ENCODE measurements at places on chromosomes 6 and 20.

DNA sequence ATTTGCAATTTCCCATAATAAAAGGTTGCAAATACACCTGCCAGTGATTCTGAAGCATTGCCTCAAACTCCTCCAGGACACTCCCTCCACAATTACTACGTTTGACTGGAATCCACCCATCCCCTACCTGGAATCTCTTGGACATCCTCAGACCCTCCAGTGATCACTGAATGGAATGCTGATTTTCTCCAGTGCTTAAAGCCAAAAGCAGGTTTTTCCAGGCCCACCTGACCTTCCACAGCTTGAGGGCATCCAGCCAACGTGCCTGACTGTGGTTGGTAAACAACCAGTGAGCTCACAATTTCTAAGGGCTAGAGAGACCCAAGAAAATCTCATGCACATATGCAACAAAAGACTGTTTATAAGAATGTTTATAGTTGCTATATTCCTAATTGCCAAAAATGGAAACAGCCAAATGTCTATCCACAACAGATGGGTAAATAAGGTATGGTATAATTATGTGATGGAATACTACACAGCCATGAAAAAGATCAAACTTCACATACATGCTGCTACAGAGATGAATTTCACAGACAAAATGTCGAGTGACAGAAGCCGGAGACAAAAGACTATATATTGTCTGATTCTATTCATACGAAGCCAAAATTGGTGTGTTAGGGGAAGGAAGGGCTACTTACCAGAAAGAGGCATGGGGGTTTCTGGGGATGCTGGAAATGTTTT lies 147.1 kb upstream of the RREB1 start:
- DNase-seq: no peak

- DNase-seq: no peak
Measured at GRCh38 chr6:79600812-79601609, 30.1 kb upstream of the SH3BGRL2 start.

GRCh38 chr6:6994796-6995195 lies 113.0 kb upstream of the RREB1 start:
- no peak for DNase-seq

GRCh38 chr20:50278684-50279531 lies 88.3 kb downstream of the CEBPB start:
- no peak for DNase-seq

DNA sequence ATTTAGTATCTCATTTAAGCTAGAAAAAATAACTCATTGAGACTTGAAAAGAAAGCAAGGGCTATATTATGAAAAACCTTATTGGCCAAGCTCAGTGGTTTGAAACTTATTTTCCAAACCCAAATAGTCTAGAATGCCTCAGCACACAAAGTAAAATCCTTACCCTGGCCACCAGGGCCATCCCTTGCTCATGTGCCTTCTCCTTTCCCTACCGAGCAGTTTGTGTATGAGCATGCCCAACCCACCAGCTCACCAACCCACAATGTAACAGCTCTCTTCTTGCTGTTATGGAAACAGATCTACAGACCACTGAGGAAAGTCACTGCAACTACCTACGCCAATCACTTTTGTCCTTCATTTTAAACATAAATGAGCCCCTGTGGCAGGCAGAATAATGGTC lies 79.6 kb upstream of the CARMIL1 start:
- DNase-seq: no peak

- no peak for DNase-seq
Measured at GRCh38 chr6:142846883-142847287, 98.1 kb downstream of the HIVEP2 start.

- no peak for DNase-seq
Measured at GRCh38 chr6:52994031-52994838, 849 bp downstream of the GSTA4 start.

- no peak for DNase-seq
Measured at GRCh38 chr6:157054531-157054979, 268.8 kb downstream of the TMEM242 start.

GRCh38 chr6:113923526-113923925 lies 47.4 kb downstream of the HDAC2 start:
- DNase-seq: no peak

- no peak for DNase-seq
Measured at GRCh38 chr20:7866285-7866684, 74.0 kb downstream of the HAO1 start.

DNA sequence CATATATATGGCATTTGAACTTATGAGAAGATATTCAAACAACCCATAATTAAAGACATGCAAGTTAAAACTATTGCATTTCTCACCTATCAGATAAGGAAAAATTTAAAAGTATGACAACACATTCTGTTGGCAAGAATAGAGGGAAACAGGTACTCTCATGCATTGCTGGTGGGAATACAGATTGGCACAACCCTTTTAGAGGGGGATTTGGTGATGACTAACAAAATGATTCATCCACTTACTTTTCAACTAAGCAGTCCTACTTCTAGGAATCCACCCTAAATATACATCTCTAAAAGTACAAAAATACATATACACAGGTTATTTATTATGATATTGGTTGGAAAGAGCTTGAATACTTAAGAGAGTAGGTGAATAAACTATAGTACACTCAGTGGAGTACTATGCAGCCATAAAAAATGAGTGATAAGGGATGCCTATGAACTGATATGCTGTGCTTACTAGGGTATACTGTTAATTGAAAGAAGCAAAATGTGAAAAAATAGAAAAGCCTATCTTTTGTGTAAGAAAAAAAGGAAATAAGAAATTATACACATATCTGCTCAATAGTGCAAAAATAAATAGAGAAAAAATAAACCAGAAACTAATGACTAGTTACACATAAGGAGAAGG lies 42.2 kb downstream of the ADAT2 start:
- DNase-seq: no peak

DNA sequence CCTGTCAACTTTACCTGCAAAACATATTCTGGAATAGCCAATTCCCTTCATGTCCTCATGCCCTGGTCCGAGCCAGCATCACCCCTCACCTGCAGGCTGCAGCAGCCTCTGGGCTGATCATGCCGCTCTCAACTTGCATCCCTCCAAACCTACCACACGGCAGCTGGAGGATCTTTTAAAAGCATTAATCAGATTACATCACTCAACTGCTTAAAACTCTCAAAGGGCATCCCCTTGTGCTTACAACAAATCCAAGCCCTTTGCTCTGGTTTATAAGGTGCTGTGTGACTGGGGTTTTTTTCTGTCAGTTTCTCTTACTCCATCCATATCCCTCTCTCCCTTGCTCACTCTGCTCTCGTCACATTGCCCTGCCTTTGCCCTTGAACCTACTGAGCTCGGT lies 24.0 kb downstream of the CD40 start:
- no peak for DNase-seq

DNA sequence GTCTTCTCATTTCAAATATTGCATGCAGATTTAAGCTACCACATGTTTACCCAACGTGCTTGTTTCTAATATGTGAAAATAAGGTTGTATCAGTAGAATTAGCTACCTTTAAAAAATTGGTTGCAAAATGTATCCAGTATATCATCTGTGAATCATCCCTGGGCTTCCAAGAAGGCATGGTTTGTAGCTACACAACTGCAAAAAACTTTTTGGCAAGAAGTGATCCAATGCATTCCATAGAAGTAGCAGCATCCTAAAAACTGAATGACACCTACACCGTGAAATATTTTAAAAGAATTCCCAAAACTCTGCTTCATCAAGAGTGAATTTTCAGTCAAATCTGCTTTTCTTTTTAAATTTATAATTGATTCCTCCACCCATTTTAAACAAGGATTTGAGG lies 89.1 kb downstream of the AIG1 start:
- no peak for DNase-seq

- no peak for DNase-seq
Measured at GRCh38 chr6:40806256-40806864, 219.2 kb upstream of the LRFN2 start.

DNA sequence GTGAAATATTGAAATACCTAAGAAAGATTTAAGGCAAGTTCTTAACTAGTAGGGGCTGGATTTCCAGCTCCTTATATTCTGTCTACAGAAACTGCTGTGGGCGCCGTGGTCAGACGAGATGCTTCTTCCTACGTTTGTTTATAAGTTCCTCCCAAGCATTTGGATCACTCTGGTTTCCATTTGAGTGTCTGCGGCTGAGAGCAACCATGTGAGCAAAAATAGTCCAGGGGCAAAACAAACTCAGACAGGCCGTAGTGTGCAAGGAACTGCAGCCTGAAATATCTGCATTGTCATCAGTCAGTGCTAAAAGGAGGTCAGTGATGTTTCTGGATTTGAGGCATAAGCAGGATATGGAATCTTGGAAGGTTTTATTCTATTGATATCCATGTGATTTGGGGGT lies 485.9 kb upstream of the JAG1 start:
- no peak for DNase-seq

GRCh38 chr6:150535818-150536220 lies 63.9 kb upstream of the PLEKHG1 start:
- DNase-seq: no peak

DNA sequence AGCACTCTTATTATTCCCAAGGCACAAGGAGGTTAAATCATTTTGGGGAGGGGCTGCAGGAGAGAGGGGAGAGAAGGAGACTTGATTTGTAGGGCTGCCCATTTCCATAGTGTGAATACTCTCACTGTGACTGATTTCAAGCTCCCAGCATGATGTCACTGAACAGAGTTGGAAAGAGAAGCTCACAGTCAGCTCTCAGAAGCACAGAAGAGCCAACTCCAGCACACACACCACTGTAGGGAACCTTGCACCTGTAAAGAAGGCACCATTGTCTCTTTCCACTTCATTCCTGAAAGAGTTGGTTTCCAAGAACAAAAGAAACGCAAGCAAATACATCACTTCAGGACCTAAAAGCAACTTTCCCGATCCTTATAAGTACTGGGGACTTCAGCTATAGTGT lies 12.7 kb upstream of the STK35 start:
- no peak for DNase-seq

- peak; percentile 58 for DNase-seq
Measured at GRCh38 chr6:11232770-11233626, 530 bp upstream of the NEDD9 start.

GRCh38 chr6:109323241-109323640 lies 59.0 kb downstream of the CD164 start:
- no peak for DNase-seq

DNA sequence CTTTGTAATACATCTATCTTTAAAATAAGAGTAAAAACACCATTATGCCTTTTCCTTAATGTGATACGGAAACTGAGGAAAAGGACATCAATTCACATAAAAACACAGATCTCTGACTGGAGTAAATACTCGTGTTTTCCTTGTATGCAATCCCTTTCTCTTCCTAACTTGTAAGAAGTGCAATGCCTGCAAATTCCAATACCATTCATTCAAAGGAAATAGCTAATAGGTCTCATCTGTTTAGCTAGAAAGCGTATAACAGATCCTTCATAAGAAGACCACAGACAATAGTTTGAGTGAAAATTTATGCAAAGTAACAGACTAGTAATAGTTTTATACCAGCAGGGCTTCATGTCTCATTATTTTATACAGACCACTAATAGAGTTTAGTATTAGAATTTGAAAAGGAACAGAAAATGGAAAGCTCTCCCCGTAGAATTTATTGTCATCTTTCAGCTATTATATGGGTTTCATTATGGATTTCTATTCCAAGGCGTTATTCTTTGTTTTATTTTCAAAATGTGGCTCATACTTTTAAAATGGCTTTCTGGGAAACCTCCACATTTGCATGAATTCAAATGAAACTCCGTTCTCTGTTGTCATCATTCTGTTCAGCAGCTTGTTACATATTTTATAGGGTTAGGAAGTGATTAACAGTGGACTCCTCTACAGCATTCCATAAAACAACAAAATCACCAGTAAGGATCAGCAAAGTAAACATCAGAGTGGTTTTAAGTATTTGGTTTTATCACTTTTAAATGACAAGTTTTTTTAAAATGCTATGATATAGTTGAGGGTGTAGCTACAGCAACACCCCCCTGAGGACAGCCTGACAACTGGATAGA lies 186.7 kb downstream of the BTBD9 start:
- no peak for DNase-seq

DNA sequence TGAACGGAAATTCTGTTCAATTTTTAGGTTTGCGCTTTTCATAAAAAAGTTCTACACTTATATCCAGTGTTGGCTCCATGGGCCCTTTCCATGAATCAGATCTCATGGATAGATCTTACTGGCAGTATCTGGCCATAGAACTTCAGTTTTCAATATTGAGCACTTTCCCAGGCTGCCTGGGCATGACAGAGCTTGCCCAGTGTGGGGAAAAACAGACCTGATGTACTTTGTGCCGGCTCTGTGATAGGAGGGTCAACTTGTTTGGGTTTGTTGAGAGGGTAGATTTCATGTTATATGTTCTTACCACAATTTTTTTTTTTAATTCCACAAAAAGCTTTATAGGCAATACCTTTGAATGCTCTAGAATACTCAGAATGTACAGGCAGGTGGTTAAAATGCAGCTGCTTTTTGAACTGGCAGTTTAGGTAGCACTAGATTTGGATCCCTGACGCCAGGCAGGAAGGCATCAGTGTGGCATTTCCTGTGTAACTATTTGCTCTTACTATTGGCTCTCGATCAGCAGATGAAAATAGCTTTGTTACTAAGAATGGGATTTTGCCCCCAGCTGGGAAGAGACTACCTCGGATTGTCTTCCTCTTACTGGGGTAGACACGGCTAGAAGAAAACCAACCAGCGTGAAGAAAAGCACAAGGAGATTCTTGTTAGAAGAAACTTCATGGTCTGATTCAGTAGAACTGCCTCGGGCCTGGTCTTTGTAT lies 404.9 kb upstream of the SOX4 start:
- DNase-seq: no peak

- no peak for DNase-seq
Measured at GRCh38 chr6:129866256-129866655, 5.1 kb upstream of the TMEM244 start.

DNA sequence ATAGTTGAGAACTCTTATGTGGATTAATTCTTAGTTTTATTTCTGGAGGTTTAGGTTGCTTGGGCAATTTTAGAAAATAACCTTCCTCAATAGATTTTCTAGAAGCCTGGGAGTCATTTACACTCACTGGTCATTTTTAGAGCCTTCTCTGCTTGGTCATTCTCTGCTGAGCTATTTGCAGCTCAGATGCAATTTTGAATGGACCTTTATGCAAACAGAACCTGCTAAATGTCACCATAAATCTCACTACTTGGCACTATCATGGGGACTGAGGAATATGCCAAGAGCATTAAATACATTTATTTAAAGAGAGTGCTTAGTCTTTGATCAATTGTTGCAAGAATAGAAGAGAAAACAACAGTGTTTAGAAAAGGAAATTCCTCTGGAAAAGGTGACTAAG lies 154.0 kb downstream of the CLVS2 start:
- DNase-seq: no peak
